NCI-H1048 (cell line): ENCODE measurements at places on chromosomes 12 and 14.

GRCh38 chr12:52901715-52902541 is 2.9 kb downstream of the KRT8 start:
- DNase-seq: no peak

GRCh38 chr14:102907980-102908730 is 14.3 kb upstream of the AMN start:
- no peak for DNase-seq

DNA sequence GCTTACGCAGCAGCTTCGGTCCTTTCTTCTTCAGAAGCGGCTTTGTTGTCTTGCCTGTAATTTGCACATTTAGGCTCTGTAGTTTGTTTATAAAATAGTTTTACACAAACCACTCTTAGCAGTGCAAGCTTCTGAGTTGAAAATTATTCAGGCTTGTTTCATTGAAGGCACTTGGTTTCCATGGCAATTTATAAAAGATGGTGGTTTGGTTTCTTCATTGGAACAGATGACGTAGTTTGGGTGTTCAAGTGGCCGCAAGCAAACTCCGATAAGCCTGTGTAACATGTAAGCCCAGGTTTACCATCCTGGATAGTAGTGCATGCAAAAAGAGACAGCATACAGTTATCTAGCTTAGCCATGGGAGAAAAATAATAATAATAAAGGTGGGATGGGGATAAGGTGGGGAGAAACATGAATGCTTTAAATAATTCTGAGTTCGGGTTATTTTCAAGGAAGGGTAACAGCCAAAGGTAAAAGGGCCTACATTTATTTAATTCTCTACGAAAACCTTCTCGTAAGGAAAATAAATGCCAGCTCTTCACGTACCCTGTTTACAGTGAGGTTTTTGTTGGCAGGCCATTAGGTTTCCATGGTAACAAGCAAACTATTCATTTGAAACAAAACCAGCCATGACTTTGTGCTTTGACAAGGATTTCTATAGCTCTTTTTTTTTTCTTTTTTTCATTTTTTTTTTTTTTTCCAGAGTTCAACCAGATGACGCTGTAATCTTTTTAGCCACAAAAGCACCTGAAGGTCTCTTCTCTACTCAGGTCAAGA is 189.6 kb upstream of the RPL10L start:
- no peak for DNase-seq

GRCh38 chr14:102229739-102230092 is 75.2 kb downstream of the MOK start:
- DNase-seq: no peak

GRCh38 chr12:126518596-126519200 is 1453.5 kb downstream of the AACS start:
- DNase-seq: no peak

DNA sequence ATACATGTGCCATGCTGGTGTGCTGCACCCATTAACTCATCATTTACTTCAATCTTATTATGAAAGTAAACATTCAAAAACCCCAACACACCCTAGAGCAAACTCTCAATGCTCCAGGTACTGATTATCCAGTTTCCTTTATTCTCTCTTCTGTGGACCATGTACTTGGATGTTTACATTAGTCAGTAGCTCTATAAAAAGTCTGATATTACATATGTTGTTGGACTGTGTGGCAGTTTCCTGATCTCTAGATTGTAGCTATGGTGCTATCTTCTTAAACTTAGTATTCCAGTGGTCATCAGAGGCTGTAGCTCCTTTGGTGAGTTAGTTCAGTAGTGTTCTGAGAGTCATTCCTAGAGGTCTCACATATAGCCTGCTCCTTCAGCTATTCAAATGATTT is 25.1 kb upstream of the ITGA5 start:
- no peak for DNase-seq

- DNase-seq: no peak
These were observed 92.8 kb downstream of the TGFB3 start for GRCh38 chr14:75888945-75889344.

DNA sequence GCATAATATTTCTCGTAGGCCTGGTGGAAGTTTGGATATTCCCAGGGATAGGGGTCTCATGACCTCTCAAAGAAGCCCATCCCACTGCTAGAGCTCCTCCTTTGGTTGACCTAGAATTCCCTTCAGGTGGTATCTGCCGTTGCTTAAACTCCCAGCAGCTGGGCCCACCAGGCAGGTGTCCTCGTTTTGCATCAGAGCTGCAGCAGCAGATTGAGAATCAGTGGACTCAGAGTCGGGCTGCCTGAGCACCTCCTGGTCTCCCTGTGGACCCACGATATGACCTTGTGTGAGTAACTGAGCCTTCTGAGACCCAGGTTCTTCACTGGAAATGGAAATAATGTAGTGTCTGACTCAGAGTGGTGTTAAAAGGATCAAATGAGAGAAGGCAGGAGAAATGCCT is 132.7 kb downstream of the PAPOLA start:
- DNase-seq: no peak

GRCh38 chr12:12007001-12007712 is 63.6 kb upstream of the BCL2L14 start:
- no peak for DNase-seq

DNA sequence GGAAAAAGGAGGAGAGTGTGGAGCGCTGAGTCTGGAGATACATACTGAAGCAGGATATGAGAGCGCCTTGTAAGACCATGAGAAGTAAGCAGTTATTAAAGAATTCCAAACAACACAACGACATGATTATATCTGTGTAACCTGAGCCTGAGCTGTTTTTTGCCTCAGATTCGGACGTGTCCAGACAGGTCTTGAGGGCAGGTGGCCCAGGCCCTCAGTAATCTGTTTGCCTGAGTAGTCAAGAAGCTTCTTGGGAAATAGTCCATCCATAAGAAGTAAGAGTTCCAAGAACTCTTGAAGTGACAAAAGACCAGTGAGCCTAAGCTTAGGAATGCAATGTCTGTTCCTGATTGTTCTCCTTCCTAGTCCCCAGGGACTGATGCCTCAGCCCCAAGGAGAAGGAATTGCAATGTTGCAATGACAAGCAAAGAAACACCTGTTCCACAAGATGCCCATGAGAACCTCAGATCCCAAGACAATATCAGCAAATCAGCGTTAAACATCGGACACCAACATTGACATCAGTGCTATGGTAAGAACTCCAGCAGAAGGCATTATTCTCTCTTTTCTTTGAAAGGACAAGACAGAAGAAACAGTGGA is 34.7 kb upstream of the ADAMTS20 start:
- DNase-seq: no peak

- DNase-seq: no peak
These were observed 54.6 kb upstream of the CCDC175 start for GRCh38 chr14:59631237-59631636.

- DNase-seq: no peak
These were observed 180.5 kb downstream of the KITLG start for GRCh38 chr12:88399811-88400210.

GRCh38 chr12:22190-22529 is 44.4 kb upstream of the IQSEC3 start:
- no peak for DNase-seq

GRCh38 chr14:96710060-96710666 is 87.0 kb upstream of the VRK1 start:
- DNase-seq: no peak

- no peak for DNase-seq
These were observed 191.5 kb upstream of the C14orf180 start for GRCh38 chr14:104388011-104388521.

DNA sequence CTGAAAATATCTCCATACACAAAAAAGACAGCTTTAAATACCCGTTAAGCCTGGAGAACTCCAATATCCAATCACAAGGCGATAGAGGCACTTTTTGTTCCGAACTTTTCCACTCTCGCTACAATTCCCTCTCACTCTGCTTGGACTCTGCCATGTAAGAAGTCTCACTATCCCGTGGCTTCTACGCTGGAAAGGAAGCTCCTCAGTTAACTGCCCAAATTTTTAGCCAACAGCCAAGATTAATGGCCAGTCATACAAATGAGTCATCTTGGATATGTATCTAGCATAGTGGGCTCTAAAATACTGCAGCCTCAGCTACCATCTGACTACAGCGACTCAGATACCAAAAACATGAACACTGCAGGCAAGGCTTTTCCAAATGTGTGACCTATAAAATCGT is 45.5 kb upstream of the RERGL start:
- no peak for DNase-seq

- DNase-seq: no peak
These were observed 38.3 kb downstream of the SLC6A15 start for GRCh38 chr12:84874125-84874824.

- no peak for DNase-seq
These were observed 17.2 kb downstream of the USP30 start for GRCh38 chr12:109069307-109070271.

DNA sequence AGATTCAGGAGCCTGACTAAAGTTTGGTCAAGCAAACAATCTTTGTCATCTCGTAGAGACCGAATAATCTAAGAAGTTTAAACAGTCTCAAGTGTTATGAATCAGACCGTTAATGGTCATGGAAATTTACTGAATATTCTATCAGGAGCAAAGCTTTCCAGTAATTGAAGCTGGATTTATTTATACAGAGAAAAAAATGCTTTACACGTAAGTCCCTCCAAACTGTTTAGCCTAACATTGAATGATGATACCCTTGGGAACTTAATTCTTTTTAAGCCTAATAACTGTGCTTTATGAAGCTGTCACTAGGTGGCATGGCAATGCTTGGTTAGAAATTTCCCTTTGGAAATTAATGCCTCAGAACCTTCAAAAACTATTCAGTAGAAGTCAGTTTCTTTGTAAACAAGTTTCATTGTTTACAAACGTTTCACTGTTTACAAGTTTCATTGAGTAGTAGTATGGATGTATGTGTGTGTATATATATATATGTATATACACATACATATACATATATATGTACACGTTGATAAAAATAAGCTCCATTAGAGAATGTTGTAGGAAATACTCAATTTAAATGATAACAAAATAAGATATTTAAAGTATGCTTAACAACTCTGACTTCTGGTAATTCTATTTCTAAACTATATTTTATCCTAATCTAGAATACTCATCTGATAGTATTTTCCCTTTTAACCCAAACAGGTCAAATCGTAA is 32.1 kb downstream of the DEPDC4 start:
- DNase-seq: peak; percentile 14

- DNase-seq: no peak
These were observed 505 bp upstream of the HEBP1 start for GRCh38 chr12:13000616-13000924.

GRCh38 chr12:97471194-97471593 is 8.6 kb downstream of the RMST start:
- no peak for DNase-seq

- no peak for DNase-seq
These were observed 41.2 kb upstream of the MEG3 start for GRCh38 chr14:100784523-100785337.

GRCh38 chr12:1117371-1117770 is 126.3 kb downstream of the ERC1 start:
- DNase-seq: no peak

DNA sequence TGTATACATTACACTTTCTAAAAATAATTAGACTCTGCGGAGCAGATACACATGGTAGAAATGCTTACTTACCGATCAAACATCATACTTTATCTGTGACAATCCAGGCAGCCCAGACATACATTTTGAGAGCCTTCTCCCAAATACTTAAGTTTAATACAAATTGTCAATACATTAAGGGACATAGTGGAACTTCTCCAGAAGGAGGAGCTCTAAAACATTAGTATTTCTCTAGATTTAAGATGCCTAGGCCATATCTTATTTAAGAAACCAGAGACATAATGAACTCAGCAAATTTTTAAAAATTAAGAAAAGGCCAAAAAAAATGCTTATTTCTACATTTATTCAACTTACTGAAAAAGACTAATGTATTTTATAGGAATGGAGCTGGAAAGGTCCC is 16.1 kb downstream of the ACSM4 start:
- no peak for DNase-seq

DNA sequence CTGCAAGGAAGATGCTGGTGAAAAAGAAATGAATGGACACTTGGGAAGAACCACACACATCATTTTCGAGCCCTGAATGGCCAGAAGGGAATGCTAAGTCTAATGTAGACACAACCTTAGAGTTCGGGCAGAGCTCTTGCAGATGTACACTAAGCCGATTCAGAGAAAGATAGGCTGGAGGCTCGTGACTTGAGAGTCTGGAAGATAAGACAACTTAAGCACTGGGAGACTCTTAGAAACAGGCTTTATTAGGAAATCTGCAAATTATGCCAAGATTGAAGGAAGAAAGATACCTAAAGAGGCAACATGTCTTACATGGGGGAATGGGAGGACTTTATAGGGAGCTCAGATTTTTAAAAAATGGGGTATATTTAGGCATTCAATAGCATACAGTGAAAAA is 13.5 kb downstream of the TBPL2 start:
- no peak for DNase-seq

DNA sequence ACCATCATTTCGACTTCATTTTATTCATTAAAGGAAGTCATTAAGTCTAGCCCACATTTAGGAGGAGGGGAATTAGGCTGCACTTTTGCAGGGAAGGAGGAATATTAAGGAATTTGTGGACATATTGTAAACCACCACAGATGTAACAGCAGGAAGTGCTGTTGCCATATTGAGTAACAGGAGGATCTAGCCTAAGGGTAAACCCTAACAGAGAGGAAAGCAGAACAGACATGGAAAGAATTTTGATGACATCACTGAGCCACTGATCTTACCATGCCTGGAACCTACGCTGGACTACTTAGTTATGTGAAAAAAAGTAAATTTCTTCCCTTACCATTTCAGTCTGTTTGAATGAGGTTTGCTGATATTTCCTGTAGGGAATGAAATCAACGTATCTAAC is 100.7 kb upstream of the ATF7IP start:
- no peak for DNase-seq

- DNase-seq: no peak
These were observed 441 bp downstream of the PDE3A start for GRCh38 chr12:20368651-20369304.

DNA sequence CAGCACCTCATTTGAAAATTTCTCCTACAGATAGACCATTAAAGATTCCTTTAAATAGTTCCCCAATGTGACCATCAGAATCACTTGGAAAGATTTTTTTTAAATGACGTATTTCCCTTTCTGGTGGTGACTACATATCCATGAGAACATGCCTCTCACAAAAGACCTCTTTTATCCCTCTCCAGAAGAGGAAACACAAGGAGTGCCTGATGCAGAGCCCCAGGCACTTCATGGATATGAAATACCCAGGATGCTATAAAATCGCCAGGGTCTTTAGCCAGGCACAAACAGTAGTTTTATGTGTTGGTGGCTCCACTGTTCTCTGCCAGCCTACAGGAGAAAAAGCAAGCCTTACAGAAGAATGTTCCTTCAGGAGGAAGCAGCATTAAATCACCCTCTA is 97.1 kb downstream of the ETNK1 start:
- no peak for DNase-seq

- no peak for DNase-seq
These were observed 191.6 kb upstream of the BMP4 start for GRCh38 chr14:54148251-54148650.

DNA sequence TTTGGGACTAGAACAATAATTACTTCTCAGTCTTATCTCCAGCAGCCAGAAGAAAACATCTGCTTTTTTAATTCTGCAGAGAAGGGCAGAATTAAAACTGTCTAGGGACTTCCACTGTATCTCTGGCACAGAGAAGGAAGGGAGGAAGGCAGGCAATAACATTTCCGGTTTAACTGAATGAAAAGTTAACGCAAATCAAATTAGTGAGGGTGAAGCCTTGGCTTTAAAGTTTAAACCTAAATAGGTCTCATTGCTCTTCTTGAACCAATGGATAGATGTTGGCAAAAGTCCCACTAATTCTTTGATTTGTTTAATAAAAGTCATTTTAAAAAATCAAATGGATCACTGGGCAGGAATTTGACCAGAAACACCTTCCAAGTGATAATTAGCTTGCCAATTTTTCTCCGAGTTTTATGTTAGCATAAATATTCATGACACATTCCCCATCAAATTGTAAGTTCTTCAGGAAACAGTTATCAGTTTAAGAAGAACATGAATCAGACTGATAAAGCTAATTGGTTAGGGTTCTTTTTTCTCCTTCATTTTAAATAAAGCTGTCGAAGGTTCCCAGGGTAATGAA is 181.9 kb downstream of the SLC15A5 start:
- no peak for DNase-seq
